ENCODE measurements at places on chromosomes 11 and 22.

GRCh38 chr22:39223091-39223710, 21.6 kb downstream of the PDGFB start:
- no peak for DNase-seq

GRCh38 chr11:12991426-12991825, 17.7 kb upstream of the RASSF10 start:
- DNase-seq, result no peak

DNA sequence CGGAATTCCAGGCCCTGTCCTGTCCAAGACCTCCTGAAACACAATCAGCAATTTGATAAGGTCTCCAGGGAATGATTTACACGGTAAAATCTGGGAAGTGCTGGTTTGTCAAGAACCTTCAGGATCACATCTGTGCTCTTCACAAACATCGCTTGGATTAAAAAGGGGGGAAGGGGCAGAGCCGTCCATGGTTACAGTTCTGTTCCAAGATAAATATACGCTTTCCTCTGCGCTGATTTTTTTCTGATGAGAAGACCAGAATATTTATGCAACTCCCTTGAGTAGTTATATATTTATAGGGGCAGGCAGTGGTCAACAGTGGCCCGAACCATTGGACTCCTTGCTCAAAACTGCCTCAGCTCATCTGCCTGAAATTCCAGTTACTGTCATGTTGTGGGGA, 9.2 kb upstream of the APOL5 start:
- no peak for DNase-seq

DNA sequence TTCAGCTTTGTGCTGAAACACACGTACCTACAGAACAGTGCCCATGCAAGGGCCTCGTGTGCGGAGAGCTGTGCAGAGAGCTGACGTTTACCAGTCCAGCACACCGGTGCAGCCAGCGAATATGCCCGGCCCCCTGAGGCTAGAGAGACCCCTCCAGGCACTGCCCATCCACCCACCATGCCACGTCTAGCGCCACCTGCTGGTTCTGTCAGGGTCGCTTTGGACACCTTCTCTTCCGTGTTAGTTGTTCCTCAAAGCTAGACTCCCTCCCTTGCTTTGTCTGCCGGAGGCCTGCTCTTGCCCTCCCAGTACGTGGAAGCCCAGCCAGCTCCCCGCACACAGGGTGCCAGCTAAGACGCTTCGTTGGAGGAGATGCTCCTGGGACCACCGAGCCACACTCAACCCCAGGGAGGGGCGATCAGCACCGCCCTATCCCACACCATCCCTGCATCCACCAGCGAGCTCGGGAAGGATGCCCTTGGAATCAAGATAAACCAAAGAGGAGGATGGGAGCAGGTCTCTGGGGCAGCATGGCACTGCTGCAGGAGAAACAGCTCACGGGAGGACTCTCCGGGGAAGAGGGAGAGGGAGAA, 43.4 kb downstream of the CPT1A start:
- DNase-seq, result no peak

DNA sequence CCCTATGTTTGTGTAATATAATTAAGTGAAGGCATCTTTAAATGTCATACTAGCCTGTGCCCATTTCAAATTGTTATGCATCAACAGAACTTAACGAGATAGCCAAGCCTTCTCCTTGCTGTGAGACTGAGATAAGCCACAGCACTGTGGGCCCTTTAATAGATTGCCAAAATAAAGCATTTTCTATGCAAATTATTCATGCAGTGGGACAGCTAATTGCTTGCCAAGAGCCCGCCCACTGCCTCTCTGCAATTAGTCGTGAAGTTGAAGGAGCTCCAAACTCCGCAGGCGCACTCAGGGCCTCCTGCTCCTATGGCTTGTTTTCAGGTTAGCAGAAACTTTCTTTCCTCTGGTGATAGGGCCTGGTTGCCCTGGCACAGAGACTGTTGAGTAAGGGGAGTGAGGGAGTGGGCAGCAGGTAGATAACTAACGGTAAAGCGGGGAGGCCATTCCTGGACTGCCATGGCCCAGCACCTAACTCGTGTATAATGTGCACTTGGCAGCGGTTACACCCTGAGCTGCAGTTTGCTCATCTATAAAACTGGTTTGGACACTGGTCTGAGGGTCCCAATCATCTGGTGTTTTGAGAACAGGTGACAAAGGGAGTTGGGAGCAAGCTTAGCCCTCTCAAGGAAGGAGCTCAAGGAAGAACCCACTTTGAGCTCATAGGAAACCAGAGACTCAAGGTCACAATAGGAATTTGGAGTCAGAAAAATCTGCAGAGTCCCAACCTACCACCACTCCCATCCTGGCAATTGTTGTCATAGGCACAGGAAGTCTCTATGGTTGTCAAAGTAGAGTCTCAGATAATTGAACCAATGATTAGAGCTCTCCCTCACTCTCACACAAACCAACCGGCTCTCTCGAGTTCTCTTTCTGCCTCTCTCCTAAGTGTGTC, 33.9 kb upstream of the RIC3 start:
- DNase-seq, result no peak

- no peak for DNase-seq
Measured at GRCh38 chr11:86116386-86116726, 47.5 kb upstream of the PICALM start.

DNA sequence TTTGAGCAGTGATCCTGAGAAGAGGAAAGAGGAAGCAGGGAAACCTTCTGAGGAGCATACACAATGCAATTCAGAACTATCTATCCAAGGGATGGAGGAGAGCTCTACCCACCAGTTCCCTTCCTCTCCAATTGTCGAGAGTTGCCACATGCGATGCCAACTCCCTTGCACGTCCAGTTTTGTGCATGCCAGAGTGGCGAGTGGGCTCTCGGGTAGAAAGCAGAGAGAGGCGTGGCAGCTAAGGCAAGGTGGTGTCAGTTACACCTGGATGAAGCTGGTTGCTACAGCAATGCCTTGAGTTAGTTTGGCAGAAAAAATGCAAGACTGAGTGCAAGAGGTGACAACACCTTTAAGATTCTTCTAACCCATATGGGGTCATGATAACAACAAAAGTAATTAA, 420.4 kb upstream of the CCDC90B start:
- no peak for DNase-seq

GRCh38 chr22:29254286-29254660, 13.5 kb downstream of the RHBDD3 start:
- no peak for DNase-seq

DNA sequence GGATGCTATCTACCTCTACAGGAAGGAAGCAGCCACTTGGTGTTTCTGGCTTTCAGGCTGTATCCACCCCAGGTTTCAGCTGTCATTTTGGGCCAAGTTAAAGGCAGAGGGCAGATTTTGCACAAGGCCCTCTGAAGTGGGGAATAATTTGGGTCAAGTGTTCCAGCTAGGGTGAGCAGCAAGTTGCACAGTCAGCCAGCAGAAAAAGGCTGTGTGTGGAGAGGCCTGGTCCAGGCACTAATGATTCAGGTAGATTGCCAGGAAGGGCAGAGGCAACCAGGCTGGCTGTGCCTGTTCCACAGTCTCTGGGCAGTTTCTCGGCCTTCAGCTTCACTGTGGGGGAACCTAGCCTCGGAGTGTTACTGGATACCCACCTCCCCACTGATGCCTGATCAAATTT, 8.6 kb upstream of the ELF5 start:
- no peak for DNase-seq

GRCh38 chr22:29964776-29965175, 81.8 kb downstream of the MTMR3 start:
- DNase-seq, result no peak

DNA sequence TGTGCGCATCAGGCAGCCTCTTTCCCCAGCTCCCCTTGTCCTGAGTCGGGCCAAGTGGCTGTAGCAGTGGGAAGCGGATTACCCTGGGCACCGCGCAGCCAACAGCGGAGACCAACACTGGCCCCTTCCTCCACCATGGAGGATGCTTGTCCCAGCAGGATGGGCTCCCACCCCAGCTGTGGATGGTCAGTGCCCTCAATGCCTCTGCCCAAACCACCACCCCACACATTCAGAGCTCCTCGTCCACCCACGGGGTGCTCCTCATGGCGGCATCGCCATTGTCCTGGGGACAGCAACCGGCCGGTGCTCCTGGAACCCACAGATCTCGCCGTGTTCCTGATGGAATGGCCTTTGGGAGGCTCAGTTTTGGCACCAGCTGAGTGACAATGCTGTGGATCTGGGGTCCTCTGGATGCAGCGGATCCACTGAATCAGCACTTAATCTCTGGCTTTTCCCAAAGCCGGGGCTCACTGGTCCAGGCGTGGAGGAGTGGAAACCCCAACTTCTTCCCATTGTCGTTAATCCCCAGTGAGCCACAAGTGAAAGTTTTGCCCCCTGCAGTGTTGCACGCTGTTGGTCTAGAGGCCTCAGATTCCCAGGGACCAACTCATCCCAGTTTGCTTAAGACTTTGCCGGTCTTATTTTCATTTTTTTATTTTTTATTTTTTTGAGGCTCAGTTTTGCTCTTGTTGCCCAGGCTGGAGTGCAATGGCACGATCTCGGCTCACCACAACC, 4.1 kb upstream of the B4GALNT4 start:
- DNase-seq, result no peak

- no peak for DNase-seq
Measured at GRCh38 chr11:86571273-86571948, 101.0 kb downstream of the ME3 start.

- no peak for DNase-seq
Measured at GRCh38 chr22:45310331-45310976, 720 bp downstream of the FAM118A start.

DNA sequence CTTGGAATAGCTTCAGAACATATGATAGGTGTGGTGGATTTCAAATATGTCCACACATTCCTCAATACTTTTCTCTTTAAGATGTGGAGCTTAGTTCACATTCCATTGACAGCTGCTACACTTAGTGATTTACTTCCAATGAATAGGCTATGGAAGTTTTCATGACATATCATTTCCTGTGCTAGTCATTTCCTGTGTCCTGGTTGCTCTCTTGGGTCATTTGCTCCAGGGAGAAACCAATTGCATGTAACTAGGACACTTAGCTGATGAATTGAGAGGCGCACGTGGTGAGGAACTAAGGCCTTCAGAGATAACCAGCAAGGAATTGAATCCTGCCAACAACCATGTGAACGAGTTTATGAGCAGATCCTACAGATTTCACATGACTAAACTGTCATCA, 120.9 kb downstream of the SLC17A6 start:
- no peak for DNase-seq

DNA sequence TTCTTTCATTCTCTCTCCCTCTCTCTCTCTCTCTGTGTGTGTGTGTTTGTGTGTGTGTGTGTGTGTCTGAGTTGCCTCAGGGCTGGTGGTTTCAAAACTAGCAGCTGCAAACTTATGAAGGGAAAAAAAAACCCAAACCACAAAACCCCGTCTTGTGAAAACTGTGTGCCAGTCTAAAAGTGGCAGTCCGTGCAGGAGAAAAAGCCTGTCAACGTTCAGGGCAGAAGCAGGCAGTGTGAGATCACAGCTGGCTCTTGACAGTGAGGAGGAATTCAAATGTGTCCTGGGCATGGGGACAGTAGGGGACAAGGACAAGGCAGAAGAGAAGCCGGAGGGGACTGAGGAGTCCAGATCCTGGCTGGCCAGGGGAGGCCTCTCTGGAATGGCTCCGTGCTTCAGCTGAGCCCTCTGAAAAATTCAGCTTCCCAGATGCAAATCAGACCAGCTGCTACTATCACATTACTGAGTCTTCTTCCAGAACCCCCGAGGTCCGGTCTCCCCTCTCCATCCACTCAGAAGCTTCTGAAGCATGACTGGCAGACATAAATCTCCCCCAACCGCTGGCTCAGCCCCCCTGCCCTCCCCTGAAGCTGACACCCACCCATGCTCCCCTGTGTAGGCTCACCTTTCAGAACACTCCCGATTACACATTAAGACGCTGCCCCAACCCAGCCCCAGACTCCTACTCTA, 31.9 kb downstream of the FLI1 start:
- DNase-seq, result no peak

DNA sequence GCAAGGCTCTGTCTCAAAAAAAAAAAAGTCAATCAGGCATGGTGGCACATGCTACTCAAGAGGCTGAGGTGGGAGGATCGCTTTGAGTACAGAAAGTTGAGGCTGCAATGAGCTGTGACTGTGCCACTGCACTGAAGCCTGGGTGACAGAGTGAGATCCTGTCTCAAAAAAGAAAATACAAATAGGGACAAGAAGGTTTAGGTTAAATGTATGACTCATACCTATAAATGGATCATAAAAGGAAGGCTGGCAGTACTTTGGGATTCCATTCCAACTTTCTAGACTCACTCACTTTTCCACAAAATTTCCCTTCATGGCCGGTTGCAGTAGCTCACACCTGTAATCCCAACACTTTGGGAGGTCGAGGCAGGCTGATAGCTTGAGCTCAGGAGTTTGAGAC, 25.6 kb upstream of the OSBP start:
- no peak for DNase-seq

DNA sequence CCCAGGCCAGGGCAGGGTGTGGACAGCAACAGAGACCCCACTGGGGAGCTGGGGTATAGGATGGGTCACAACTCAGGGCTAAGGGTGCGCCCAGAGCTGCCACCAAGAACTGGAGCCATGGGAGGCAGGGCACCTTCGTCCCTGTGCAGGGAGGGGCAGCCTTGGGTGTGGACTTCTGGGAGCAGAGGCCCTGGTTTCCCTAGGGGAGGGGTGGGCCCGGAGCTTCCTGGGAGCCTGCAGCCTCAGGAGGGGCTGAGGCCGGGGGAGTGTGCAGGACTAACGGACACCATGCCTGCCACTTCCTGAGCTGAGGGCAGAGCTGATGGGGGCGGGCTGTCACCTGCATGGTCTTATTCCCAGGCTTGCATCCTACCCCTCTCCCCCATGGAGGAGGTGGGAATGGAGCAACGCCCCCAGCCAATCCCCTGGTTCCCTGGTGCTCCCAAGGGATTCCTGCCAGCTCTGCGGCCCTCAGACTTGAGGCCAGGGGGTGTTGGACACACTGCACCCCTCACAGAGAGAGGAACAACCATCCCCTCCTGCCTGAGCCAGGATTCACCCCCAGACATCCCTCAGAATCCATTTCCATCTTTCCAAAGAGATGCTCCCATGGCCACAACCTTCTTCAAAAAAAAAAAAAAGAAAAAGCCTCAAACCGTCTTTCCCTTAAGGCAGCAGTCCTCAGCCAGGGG, 225.7 kb downstream of the CTTN start:
- DNase-seq, result no peak

- DNase-seq, result no peak
Measured at GRCh38 chr22:44822534-44822933, 70.2 kb downstream of the ARHGAP8 start.

- DNase-seq, result no peak
Measured at GRCh38 chr11:113278925-113279324, 35.5 kb upstream of the TTC12 start.

DNA sequence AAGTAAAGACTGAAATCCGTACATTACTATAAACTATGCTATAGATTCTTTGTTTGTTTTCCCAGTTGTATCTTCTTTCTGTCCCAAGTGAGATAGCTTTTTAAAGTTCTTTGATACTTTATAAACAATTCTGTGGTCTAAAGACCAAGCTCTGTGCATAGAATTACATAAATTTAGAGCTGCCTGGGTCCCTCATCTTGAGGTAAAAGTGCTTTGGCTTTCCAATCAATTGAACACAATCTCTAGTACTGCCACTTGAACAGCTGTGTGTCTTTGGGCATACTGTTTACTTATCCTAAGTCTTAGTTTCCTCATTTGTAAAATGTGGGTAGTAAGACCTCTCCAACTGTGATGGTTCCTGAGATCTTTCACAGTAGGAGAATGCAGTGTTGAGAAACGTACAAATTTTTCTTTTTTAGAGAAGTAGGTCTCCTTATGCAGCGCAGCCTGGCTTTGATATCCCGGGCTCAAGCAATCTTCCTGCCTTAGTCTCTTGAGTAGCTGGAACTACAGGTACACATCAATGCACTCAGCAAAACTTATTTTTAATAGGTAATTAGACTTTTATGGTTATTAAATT, 2.5 kb upstream of the EED start:
- no peak for DNase-seq
